ENCODE measurements at places on chromosomes 2 and 18.

GRCh38 chr2:241788572-241788971 lies 11.9 kb downstream of the GAL3ST2 start:
- DNase-seq: peak; percentile 16

DNA sequence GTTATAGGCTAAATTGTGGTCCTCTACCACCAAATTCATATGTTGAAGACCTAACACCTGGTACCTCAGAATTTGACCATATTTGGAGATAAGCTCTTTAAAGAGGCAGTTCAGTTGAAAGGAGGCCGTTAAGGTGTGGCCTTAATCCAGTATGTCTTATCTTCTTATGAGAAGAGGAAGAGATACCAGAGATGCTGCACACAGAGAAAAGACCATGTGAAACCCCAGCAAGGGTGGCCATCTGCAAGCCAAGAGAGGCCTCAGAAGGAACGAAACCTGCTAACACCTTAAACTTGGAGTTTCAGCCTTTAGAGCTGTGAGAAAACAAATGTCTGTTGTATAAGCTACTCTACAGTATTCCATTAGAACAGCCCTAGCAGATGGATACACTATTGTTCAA lies 528.1 kb upstream of the DCC start:
- no peak for DNase-seq

- no peak for DNase-seq
Observed at GRCh38 chr2:49861821-49862220, 707.5 kb upstream of the FSHR start.

DNA sequence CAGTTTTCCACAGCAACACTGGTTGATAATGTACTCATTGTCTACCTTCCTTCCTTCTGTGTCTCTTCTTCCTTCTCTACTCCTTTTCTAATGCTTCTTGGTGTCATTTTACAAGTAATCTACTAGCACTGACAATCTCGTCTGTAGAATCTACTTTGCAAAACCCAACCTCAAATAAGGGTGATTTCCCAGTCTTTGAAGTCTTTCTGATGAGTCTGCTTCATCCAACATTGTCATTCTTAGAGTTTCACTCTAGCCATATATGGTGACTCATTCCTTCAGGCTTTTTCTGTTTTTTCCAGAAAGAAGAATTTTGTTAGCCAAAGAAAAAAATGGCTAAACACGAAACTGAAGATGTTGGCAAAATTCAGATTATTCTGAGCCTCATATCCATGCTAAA lies 288.7 kb downstream of the MBD2 start:
- DNase-seq: no peak

- DNase-seq: no peak
Observed at GRCh38 chr2:39094717-39095363, 26.0 kb downstream of the SOS1 start.

GRCh38 chr2:28976584-28976983 lies 4.5 kb upstream of the TOGARAM2 start:
- DNase-seq: peak; percentile 91

GRCh38 chr18:77376733-77377094 lies 127.1 kb downstream of the GALR1 start:
- no peak for DNase-seq

DNA sequence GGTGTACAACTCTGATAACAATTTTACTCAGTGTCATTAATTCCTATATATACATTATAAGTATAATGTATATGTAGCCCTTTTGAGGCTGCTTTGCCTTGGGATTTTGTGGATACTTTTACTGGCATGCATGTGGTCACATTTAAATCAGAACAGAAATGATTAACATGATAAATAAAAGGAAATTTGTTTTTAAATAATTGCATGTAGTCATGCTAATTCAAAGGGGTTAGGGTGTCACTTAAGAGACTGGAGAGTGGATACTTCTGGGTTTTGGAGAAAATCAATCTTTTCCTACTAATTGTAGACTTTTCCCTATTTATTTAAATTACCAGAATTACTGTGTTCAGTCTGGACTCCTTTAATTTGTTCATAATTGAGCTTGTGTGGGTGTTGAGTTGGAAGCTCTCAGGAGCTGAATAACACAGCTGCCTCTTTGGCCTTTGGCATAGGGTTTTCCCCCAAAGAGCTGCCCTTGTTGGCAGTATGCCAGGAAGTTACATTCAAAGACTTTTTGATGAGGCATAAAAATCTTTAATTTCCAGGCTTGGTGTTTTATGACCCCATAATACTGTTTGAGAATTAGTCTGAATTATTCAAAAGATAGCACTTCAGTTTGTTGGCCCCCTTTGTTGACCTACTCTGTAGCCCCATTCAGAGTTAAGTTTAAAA lies 484.7 kb upstream of the NRP2 start:
- no peak for DNase-seq

All from M059J (cell line).